ENCODE measurements at places on chromosomes 6 and 20.

DNA sequence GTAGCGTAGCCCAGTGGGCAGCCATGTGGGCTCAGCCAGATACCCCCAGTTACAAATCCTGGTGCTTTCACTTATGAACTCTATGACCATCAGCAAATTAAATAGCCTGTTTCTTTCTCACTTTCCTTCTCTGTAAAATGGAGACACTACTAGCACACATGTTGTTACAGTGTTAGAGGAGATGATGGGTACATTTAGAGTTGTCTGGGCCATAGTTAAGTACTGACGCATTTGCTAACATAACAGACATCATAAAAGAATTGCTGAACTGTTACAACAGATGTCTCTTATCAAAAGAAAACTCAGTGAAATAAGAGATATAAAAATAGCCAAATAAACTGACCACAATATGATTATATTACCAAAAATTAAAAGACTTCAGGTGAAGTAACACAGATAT, 69.9 kb upstream of the DOK5 start:
- DNase-seq: no peak

GRCh38 chr6:15956205-15957106, 172.4 kb upstream of the MYLIP start:
- no peak for DNase-seq

DNA sequence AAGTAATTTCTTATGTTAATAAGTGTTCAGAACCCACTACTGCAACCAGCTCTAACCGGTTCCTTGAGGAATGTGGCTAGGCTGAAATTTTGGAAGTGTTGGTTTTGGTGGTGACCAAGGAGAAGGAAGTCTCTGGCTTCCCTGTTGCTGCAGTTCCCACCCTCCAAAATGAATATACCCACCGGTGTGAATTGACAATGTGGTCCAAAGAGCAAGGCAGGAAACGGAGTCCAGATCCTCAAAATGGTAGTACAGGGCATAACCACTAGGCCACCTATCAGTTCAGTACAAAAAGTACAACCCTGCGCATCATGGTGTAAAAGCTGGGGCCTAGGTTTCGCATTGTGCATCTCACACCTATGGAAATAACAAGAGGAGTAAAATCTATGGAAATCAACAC, 2.8 kb downstream of the ADNP start:
- no peak for DNase-seq

GRCh38 chr6:138651491-138651890, 122.1 kb upstream of the CCDC28A start:
- DNase-seq: no peak

DNA sequence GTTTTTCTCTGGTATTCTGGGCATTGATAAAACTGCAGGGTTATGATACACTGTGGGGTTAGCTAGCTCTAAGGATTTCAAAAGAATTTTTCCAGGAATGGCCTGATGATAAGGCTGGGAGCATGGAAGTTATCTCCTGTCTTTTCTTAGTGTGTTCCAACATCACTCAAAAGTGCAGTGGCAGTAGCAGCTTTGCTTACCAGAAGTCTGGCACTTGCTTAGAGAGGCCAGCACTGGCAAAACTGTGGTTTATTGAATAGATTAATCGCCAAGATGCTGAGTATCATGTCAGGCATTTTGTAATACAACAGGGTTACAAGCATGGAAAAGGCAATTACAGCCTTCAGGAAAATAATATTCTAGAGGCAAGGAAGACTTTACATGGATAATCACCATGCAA, 719.5 kb upstream of the GJE1 start:
- DNase-seq: no peak

DNA sequence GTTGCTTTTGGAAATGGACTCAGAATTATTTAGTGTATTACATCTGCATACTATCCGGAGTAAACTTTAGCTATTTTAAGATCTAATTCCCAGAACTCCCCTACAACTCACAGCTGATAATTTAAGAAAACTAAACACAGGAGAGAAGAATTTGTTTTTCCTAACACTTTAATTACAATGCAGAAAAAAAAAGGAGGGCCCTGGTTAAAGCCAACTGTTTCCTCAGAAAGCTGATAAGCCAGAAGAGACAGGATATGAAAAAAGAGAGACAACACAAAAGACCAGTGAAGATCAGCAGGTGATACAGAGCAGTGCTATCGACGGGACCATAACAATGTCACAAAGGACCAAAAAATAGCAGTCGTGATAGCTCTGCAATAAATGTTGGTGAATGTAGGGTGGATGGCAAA, 5.8 kb downstream of the IFNGR1 start:
- DNase-seq: no peak

DNA sequence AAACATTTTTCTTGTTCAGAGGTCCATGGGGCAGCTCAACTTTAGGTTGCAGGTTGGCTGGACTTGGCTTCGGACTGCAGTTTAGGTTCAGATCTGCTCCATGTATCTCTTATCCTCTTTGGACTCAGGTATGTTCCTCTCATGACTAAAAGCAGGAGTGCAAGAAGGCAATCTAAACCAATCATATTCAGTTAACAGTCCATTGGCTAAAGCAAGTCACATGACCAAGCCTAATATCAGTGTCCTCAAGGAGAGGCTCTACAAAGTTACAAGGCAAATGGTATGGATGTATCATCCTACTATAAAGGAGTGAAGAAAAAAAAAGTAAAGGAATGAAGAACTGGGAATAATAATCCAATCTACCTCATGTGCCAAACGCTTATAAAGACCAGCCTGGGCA, 2.5 kb upstream of the ACTR5 start:
- no peak for DNase-seq

- DNase-seq: no peak
Measured at GRCh38 chr20:40304119-40304613, 384.9 kb downstream of the MAFB start.

- no peak for DNase-seq
Measured at GRCh38 chr20:33702861-33703260, 16.7 kb upstream of the E2F1 start.

GRCh38 chr6:99350573-99350972, 1.1 kb upstream of the FAXC start:
- no peak for DNase-seq

GRCh38 chr20:14562981-14563380, 225.6 kb upstream of the FLRT3 start:
- DNase-seq: no peak
